Activated CD4-positive, alpha-beta T cell treated with anti-CD3 and anti-CD28 coated beads, Interleukin-2, amount 10 ng/mL, durations not matched to agents 7 days and 5 days (primary cell): ENCODE measurements at places on chromosomes 2 and 18. TPM values are rescaled to one million over a fixed set of nuclear protein-coding genes. Genes with fewer than 3 reads are reported as not detected.

The ANKRD30BL gene
- total RNA-seq = not detected

The NGEF gene
- not detected for total RNA-seq

The AOX1 gene
- total RNA-seq = 0.19 TPM

The OSBPL6 gene
- 0.35 TPM for total RNA-seq

- H3K27ac ChIP-seq = no peak overlapping the region
- DNase-seq = no peak
- peaks cover 15% of the 10 kb centered on the region for H3K4me1 ChIP-seq
- no peak overlapping the region for H3K4me3 ChIP-seq
- no peaks in the 10 kb centered on the region for H3K27me3 ChIP-seq
- H3K36me3 ChIP-seq = peaks cover 17% of the 10 kb centered on the region
Measured at GRCh38 chr2:25230198-25230947, 62.0 kb upstream of the POMC start.

DNA sequence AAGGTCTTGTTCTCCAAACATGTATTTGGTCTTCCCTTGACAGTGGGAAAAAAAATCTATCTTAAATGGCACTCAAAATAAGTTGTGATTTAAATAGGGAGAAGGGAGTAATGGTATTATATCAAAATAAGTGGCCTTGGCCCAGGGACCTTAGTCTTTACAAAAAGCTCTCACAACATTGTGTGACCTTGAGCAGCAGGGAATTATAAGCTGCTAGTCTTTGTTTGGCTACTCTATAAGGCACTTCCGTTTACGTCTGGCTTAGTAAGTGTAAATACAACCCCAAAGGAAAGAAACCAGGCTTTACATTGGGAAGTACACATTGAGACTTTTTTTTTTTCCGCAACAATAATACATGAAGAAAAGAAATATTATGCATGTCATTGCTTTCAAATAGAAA is 734.0 kb upstream of the LINC00305 start:
- H3K4me1 ChIP-seq = no peaks in the 10 kb centered on the region
- H3K27ac ChIP-seq = no peak overlapping the region
- no peaks in the 10 kb centered on the region for H3K36me3 ChIP-seq
- H3K27me3 ChIP-seq = no peaks in the 10 kb centered on the region

- no peak for DNase-seq
- H3K4me1 ChIP-seq = peaks cover 5% of the 10 kb centered on the region
- H3K27me3 ChIP-seq = peaks cover 13% of the 10 kb centered on the region
- H3K36me3 ChIP-seq = no peaks in the 10 kb centered on the region
Measured at GRCh38 chr2:88857274-88857741, 165.8 kb downstream of the RPIA start.

DNA sequence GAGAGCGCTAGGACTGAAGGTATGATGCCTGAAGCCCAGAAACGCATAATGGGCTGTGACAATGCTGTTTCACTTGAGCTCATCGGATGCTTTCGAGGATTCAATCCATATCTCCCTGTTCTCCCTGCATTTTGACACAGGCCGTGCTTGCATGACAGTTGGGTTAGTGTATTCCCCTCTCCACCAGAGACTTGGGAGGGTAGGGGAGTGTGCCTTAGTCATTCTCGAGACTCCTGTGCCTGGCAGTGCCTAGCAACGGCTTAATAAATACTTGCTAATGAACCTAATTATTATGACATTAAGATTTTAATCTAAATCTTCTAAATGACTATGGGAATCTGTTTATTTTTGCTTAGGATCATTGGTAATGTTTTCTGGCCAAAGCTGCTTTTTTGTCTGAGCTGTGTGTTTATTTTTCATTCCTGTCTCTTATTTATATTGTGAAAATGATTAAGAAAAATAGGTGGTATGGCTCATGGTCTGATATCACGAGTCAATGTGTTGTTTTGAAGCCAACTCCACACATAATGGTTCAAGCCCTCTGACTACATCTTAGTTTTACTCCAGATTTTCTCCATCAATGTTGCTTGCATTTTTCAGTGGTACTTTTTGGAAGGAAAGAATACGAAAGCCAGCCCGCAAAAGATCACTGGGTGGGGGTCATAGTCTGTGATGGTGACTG is 61.3 kb downstream of the NEDD4L start:
- H3K4me3 ChIP-seq = no peak overlapping the region
- no peak overlapping the region for H3K27ac ChIP-seq
- H3K27me3 ChIP-seq = peaks cover 12% of the 10 kb centered on the region
- H3K36me3 ChIP-seq = no peaks in the 10 kb centered on the region
- no peak for DNase-seq

DNA sequence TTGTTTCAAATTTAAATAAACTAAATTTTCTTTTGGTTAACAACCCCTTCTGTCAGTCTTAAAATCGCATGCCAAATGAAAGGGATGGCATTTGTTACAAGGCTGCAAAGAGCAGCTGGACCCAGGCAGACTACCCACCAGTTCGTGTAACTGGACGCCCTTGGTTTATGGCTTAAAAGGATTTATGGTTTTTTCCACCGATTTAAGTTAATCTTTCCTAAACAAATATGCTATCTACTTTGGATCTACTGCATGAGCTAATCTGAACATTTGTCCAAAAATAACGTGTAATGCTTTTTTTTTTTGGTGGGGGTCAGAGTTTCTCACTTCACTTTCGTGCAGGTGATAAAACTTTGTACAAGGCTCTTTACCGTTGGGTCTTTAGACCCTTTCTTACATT is 62.9 kb downstream of the DIS3L2 start:
- H3K27ac ChIP-seq = no peak overlapping the region
- H3K4me3 ChIP-seq = no peak overlapping the region
- H3K27me3 ChIP-seq = peaks cover 6% of the 10 kb centered on the region

DNA sequence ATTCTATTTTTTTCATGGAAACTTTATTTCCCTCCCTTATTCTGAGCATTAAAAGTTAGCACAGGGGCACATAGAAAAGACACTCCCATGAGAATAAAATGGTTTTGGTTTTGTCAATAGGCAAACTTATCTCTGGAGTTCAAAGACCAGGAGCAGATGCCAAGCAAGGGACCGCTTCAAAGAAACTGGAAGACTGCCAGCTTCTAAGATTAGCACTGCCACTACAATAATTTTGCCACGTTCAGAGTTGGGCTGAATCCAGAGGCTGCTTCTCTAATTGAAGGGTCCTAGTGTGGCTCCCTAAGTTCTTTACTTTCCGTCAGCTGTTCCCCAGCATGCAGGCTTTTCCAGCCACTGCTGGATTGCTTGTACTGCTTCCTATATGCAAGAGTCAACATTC is 681.0 kb upstream of the GCFC2 start:
- no peak for DNase-seq
- no peaks in the 10 kb centered on the region for H3K36me3 ChIP-seq
- no peaks in the 10 kb centered on the region for H3K4me1 ChIP-seq
- no peak overlapping the region for H3K27ac ChIP-seq
- H3K4me3 ChIP-seq = no peak overlapping the region
- H3K27me3 ChIP-seq = no peaks in the 10 kb centered on the region

- H3K36me3 ChIP-seq = no peaks in the 10 kb centered on the region
- H3K4me3 ChIP-seq = no peak overlapping the region
- DNase-seq = no peak
- no peak overlapping the region for H3K27ac ChIP-seq
- H3K27me3 ChIP-seq = no peaks in the 10 kb centered on the region
- H3K4me1 ChIP-seq = no peaks in the 10 kb centered on the region
Measured at GRCh38 chr2:126850940-126851339, 47.8 kb upstream of the TEX51 start.

- H3K27ac ChIP-seq = no peak overlapping the region
- no peak for DNase-seq
- no peaks in the 10 kb centered on the region for H3K27me3 ChIP-seq
- no peak overlapping the region for H3K4me3 ChIP-seq
- H3K36me3 ChIP-seq = peaks cover 13% of the 10 kb centered on the region
Measured at GRCh38 chr2:210128961-210129360, 42.2 kb downstream of the KANSL1L start.

DNA sequence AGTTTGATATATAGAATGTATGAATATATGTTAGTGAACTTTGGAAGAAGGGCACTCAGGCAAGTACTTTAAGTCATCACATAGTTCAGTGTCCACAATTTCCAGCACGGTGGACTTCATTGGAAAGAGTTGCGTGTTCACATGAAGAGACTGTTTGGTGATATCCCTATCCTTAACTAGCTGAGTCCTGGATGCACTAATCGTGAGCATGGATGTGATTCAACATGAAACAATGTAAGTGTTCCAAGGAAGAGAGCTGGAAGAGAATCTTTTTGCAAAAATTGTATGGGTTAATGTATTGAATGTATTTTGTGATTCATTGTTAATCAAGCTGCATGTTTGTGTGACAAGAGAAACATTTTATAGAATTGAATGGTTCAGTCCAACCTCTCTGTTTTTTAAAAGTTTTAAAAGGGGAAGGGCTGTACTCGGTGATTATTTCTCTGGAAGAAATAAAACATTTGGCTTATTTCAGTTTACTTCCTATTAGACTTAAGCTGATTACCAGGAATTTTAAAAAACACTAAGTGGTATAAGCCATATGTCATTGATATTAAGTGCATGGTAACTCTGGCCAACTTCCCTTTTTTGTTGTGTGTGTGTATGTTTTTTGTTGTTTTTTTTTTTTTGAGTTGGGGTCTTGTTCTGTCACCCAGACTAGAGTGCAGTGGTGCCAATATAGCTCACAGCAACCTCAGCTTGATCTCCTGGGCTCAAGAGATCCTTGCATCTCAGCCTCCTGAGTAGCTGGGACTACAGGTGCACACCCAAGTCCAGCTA is 8.6 kb downstream of the XRCC5 start:
- no peak overlapping the region for H3K4me3 ChIP-seq
- no peaks in the 10 kb centered on the region for H3K27me3 ChIP-seq
- peaks cover 91% of the 10 kb centered on the region for H3K4me1 ChIP-seq
- H3K27ac ChIP-seq = peak overlapping the region; percentile 61
- H3K36me3 ChIP-seq = peaks cover 91% of the 10 kb centered on the region
- DNase-seq = no peak
